Activated CD4-positive, alpha-beta T cell treated with anti-CD3 and anti-CD28 coated beads, Interleukin-2, amount 10 ng/mL, durations not matched to agents 24 days and 14 days (primary cell): ENCODE measurements at places on chromosomes 2 and 18. TPM values are rescaled to one million over a fixed set of nuclear protein-coding genes. Genes with fewer than 3 reads are reported as not detected.

- peak; percentile 74 for DNase-seq
- H3K4me1 ChIP-seq = no peaks in the 10 kb centered on the region
- no peak overlapping the region for H3K4me3 ChIP-seq
- H3K27me3 ChIP-seq = peaks cover 5% of the 10 kb centered on the region
- H3K36me3 ChIP-seq = no peaks in the 10 kb centered on the region
Observed at GRCh38 chr2:151051574-151052220, 210.0 kb downstream of the RBM43 start.

Gene LIMS4
- not detected in 2 replicates for total RNA-seq

Gene DYNAP
- total RNA-seq = not detected in 2 replicates

DNA sequence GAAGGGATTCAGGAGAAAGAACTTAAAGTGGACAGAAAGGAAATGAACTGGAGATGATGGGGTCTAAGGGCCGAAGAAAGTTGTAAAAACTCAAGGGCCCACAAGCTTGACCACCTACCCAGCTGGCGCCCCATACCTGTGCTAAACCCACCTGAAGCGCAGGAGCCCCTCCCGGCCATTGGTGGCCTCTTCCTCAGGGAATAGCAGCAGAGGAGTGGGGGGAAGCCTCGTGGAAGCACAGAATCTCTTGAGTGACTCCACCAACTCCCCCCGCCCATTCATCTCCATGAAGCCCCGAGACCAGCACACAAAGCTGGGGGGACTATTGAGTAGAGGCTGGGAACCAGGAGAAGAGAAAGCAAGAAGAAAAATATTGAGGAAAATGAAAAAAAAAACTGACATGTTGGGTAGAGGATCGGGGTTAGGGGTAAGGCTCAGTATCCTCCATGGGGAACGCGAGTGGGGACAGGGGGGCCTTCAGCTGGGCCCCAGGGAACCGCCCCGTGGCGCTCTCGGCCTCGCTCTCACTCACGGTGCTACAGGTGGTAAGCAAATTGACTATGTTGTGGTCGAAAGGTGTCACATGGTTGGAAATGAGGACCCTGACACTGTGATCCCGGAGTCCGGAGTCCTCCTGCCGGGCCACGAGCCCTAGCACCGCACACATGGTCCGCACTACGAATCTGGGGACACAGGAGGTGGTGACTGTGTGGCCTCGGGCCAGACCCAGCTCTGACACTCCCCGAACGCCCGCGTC lies 728 bp downstream of the AUP1 start:
- peak overlapping the region; percentile 96 for H3K27ac ChIP-seq
- no peaks in the 10 kb centered on the region for H3K27me3 ChIP-seq
- peaks cover 35% of the 10 kb centered on the region for H3K4me1 ChIP-seq
- no peak for DNase-seq

DNA sequence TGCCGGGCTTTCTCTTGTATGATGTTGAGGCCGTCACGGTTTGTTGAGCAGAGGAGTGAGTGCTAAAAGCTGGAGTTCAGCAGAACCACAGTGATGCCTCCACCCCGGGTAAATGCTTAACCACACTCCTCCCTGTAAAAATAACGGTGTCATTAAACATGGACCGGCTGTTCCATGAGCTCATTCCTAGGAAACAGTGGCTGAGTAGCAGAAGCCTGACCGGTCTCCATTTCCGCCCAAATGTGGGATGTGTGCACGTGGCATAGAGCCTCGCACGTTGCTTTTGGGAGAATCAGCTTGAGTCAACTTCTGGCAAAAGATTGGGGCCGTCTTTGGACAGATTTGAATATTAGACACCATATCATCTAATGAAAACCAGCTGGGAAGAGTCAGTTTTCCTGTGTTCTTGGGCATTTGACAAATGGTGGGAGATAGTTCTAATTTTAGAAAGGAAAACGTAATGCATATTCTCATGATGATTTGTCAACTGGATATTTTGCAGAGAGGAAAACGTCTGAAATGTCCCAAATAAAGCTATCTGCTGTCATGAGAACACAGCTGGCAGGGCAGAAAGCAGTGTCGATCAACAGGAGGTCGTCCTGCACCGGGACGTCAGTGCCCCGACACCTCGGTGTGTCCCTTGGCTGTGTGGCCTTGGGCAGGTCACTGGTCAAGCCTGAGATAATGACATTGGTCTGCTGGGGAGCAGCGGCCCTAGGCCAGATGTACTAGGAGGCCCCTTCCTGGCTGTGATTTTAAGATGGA lies 42.4 kb downstream of the LRRFIP1 start:
- H3K4me3 ChIP-seq = no peak overlapping the region
- no peaks in the 10 kb centered on the region for H3K36me3 ChIP-seq
- no peak overlapping the region for H3K27ac ChIP-seq
- peaks cover 27% of the 10 kb centered on the region for H3K4me1 ChIP-seq
- peaks cover 25% of the 10 kb centered on the region for H3K27me3 ChIP-seq
- DNase-seq = no peak

GRCh38 chr2:120318626-120319025 lies 27.3 kb upstream of the INHBB start:
- no peak overlapping the region for H3K4me3 ChIP-seq
- no peak overlapping the region for H3K27ac ChIP-seq
- H3K4me1 ChIP-seq = peaks cover 23% of the 10 kb centered on the region
- no peak for DNase-seq

DNA sequence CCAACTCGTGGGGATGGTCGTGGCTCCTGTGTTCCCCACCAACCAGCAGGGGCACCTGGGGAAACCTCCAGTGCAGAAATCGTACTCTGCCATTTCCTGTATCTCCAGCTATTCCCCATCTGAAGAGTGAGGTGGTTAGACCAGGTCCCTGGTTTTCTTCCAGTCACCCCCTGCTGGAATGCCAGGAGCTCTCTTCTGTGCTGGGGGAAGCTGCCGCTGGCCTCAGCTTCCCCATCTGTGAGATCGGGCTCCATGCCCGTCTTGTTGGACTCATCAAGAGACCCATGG lies 119.7 kb downstream of the INHBB start:
- DNase-seq = no peak
- no peaks in the 10 kb centered on the region for H3K27me3 ChIP-seq
- no peak overlapping the region for H3K27ac ChIP-seq
- H3K36me3 ChIP-seq = no peaks in the 10 kb centered on the region
- no peak overlapping the region for H3K4me3 ChIP-seq
